ENCODE measurements at places on chromosomes 3 and 15.
A peak's percentile ranks its signal among the peaks of the same experiment; 100 is the strongest.

- DNase-seq: no peak
These were observed 57.4 kb upstream of the POLR2M start for GRCh38 chr15:57649138-57649537.

DNA sequence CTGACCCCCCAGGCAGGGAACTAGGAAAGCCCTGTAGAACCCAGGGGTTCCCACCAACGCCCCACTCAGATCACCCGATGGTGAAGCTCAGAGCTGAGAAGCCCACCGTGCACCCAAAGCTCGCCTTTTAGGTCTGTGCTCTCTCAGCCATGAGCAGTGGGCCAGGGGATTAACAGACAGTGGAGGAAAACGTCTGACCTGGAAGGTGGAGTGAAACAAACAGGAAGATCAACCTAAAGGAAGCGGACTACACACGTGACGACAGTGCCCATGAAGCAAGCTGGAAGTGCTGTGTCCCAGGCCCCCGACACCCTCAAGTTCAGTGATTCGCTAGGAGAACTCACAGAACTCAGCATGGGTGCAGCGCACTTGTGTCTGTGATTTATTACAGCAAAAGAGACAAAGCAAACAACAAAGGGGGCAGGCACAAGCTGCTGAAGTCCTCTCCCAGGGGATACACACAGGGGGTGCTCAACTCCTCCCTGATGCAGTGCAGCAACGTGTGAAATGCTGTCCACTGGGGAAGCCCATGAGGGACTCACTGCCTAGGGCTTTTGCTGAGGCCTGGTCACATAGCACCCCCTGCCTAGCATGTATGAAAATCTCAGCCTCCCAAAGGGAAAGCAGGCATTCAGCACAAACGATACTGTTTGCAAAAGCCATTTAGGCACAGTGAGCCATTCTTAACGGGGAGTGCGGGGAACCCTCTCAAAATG lies 43.5 kb downstream of the CFAP92 start:
- peak; percentile 43 for DNase-seq

DNA sequence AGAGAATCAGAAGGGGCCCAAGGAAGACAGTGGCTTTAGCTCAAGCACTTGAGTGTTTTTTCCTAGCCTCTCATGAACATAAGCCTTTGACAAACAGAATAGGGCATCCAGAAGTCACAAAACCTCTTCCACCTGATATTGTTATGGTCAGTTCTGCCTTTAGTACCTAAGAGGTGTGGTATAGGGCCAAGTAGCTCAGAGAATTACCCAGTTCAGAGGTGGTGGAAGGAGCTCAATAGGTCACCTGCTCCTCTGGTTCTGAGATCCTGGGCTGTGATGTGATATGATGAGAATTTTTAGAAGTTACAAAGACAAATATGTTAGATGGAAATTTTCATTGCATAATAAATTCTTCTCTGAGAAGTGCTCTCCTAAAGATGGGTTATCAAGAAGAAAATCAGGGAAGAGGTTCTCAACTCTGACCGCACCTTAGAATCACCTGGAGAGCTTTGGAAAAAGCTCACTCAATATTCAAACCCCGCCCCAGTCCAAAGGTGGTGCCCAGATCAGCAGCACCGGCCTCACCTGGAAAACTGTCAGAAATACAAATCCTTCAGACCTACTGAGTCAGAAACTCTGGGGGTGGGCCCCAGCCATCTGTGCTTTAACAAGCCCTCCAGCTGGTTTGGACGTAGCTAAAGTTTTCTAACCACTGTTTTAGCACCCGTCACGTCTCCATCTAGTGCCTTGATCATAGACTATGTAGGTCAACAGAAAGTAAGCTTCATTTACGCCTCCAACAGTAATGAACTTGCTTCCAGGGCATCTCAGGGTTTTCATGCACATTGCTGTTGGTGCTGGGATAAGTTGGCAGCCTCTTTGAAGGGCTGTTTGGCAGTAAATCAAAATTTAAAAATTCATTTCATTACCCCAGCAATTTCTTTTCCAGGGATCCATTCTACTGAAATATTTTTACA lies 101.3 kb downstream of the MYH15 start:
- no peak for DNase-seq

- no peak for DNase-seq
These were observed 44.4 kb upstream of the SACM1L start for GRCh38 chr3:45644791-45645201.
